COR-L47 (cell line): ENCODE measurements at places on chromosomes 11 and 22.
A peak's percentile ranks its signal among the peaks of the same experiment; 100 is the strongest.

DNA sequence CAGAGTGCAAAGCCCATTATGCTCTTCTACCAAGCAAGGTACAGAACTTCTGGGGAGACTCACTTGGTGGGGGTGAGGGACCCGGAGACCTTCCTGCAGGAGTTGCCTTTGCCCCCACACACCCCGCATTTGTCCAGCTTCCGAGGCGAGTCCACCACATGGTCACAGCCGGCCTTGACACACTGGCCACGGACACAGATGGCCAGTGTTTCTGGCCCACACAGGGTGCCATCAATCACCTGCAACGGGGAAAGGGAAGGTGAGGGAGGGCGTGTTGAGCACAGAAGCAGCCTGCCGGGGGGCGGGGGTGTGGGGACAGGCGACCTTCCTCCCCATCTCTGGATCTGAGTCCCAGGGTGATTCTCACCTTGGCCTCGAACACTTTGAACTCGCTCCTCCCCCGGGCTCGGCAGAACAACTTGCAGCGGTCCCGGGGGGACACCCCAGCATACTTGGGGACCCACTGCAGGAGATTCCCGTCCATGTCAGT is 20.0 kb downstream of the ADAMTS8 start:
- no peak for DNase-seq

DNA sequence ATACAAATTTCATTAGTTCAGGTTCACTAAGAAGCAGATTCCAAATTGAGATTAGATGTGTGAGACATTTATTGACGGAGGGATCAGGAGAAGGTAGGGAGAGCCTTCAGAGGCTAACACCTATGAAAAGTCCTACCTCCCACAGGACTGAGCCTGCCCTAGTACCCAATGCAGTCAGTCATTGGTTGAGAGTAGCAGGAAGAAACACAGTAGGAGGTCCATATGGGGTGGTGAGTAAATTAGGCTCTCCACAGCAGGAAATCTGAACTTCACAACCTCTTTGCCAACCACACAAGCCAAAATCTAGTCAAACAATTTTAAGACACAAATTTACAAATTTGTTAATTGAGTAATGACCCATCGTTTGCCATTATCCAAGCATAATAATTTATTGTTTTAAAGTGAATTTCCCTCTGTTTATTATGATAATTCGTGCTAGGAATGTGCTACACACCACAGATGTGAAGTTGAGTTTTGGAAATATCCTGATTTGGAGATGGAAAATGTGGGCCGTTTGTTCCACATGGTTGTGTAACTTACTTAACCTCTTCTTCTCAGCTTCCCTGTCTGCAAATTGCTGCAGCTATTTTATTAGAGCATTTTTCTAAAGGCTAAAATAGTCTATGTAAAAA is 542.1 kb downstream of the ETS1 start:
- DNase-seq = no peak

- DNase-seq = no peak
These were observed 35.2 kb downstream of the PPP2R1B start for GRCh38 chr11:111730871-111731591.

GRCh38 chr22:50522208-50522805 is 3.1 kb downstream of the SCO2 start:
- DNase-seq = no peak

- no peak for DNase-seq
These were observed 29.3 kb upstream of the TCF20 start for GRCh38 chr22:42299586-42300258.

GRCh38 chr22:35781898-35782297 is 64.2 kb downstream of the APOL5 start:
- DNase-seq = no peak

DNA sequence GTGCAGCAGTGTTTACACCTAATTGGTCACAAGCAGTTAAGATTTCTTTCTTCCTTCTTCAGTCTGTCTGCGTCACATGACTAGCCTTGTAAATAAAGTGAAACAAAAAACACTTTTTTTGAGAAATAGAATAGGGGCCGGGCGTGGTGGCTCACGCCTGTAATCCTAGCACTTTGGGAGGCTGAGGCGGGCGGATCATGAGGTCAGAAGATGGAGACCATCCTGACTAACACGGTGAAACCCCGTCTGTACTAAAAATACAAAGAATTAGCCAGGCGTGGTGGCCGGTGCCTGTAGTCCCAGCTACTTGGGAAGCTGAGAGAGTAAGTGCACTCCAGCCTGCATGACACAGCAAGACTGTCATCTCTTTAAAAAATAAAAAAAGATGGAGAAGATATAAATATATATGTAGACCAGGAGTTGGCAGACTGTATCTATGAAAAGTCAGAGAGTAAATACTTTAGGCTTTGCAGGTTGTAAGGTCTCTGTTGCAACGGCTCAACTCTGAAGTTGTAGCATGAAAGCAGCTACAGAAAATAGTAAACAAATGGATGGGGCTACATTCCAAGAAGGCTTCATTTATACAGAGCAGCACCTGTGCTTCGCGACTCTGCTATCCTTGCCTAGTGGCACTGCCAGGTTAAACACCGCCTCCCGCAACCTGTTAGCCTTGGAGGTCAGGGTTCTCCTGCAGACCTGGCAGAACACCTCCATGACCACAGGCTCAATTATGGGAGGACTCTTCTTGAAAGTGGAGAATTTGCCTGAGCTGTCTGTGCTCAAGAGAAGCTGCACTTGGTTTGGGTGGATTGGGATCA is 55.9 kb downstream of the PPP6R2 start:
- peak; percentile 26 for DNase-seq

GRCh38 chr22:36828815-36829214 is 12.0 kb upstream of the PVALB start:
- DNase-seq = no peak

- DNase-seq = no peak
These were observed 8.6 kb upstream of the GTSE1 start for GRCh38 chr22:46287873-46288751.

DNA sequence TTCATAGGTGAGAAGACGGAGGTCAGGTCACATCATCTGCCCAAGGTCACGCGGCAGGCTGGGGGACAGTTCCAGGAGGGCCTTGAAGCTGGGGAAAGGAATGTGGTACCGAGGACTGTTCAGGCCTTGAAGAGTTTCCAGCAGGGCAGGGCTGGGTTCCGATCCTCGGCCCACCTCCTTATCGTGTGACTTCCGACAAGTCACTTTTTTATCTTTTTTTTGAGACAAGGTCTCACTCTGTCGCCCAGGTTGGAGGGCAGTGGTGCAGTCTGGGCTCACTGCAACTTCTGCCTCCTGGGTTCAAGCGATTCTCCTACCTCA is 623 bp downstream of the NDUFS8 start:
- no peak for DNase-seq

DNA sequence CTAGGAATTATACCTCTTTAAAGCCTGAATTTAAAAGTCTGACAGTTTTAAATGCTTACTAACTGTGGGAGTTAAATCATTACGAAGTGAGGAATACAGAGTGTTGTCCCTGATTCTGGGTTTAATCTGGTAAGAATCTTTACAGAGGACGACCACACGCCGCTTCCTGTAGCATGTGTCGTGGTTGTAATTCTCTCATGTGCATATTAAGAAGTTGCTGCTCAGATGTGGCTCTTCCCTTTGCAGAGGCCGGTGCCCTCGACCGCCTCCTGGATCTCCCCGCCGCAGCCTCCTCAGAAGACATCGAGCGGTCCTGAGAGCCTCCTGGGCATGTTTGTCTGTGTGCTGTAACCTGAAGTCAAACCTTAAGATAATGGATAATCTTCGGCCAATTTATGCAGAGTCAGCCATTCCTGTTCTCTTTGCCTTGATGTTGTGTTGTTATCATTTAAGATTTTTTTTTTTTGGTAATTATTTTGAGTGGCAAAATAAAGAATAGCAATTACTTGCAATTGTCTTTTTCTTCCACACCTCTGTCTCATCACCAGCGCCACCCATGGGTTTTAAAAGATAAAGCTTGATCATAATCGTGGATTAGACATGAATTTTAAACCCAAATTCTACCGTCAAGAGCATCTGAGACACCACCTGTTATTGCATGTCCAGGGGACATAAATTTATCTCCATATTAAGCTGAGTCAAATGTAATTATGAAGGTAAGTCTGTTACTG is 6.5 kb downstream of the GAL start:
- DNase-seq = no peak

- DNase-seq = no peak
These were observed 3.3 kb downstream of the PRR33 start for GRCh38 chr11:1888347-1888753.

GRCh38 chr11:2095542-2095941 is 43.6 kb downstream of the IGF2 start:
- no peak for DNase-seq

- DNase-seq = no peak
These were observed 9.3 kb downstream of the HINFP start for GRCh38 chr11:119130662-119131061.

- DNase-seq = no peak
These were observed 91.6 kb downstream of the FAR1 start for GRCh38 chr11:13760115-13760514.

DNA sequence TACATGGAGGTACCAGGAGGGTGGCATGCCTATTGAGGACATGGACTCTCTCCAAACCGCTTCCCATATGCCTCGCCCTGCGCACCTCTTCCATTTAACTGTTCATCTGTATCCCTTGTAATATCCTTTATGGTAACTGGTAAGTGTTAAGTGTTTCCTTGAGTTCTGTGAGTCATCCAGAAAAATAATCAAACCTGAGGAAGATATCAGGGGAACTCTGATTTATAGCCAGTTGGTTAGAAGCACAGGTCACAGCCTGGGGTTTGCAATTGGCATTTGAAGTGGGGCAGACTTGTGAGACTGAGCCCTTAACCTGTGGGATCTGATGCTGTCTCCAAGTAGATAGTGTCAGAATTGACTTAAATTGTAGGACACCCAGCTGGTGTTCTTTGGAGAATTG is 27.6 kb upstream of the CAT start:
- no peak for DNase-seq

- DNase-seq = no peak
These were observed 173.6 kb upstream of the CCDC90B start for GRCh38 chr11:83459798-83460197.

GRCh38 chr11:11416917-11417316 is 63.9 kb upstream of the CSNK2A3 start:
- no peak for DNase-seq

GRCh38 chr11:114288136-114288535 is 8.1 kb upstream of the NNMT start:
- DNase-seq = no peak

GRCh38 chr11:33884601-33885000 is 7.3 kb downstream of the LMO2 start:
- no peak for DNase-seq

- no peak for DNase-seq
These were observed 32.4 kb upstream of the MYH9 start for GRCh38 chr22:36419912-36420882.

DNA sequence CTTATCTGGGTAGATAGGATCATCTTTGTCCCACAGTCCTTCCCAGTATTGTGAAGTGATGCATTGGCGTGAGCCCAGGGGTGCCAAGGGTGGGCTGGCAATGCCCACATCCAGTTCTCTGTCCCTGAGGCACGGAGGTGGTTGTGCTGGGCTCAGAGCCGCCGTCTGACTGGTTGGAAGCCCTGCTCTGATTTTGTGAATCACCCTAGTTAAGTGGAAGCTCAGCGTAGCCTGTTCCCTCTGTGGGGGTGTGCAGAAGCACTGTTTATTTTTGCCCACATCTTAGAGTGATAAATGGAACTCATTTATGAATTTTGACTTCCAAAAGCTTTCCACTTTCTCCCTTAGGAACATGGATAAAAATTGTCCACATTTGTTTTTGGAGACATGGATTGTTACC is 13.6 kb downstream of the BCR start:
- no peak for DNase-seq

DNA sequence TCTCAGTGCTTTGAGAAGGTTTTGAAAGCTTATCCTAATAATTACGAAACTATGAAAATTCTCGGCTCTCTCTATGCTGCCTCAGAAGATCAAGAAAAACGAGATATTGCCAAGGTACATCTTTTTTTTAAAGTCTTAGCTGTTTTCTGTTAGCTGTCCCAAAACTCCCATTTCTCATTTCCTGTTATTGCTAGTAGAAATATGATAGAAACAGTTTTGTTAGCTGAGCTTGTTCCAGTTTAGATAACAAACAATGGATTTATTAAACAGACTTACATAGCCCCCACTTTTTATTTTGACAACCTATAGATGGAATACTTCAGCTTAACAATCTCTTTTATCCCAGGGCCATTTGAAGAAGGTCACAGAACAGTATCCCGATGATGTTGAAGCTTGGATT is 12.7 kb downstream of the CTR9 start:
- DNase-seq = no peak

GRCh38 chr11:102791271-102792036 is 6.5 kb downstream of the MMP1 start:
- no peak for DNase-seq

- no peak for DNase-seq
These were observed 99.3 kb downstream of the CWC15 start for GRCh38 chr11:94873916-94874540.

GRCh38 chr11:134679592-134679991 is 267.6 kb upstream of the B3GAT1 start:
- no peak for DNase-seq

- no peak for DNase-seq
These were observed 47.5 kb upstream of the GRAMD1B start for GRCh38 chr11:123382555-123383074.

GRCh38 chr11:134792044-134792443 is 380.0 kb upstream of the B3GAT1 start:
- no peak for DNase-seq

DNA sequence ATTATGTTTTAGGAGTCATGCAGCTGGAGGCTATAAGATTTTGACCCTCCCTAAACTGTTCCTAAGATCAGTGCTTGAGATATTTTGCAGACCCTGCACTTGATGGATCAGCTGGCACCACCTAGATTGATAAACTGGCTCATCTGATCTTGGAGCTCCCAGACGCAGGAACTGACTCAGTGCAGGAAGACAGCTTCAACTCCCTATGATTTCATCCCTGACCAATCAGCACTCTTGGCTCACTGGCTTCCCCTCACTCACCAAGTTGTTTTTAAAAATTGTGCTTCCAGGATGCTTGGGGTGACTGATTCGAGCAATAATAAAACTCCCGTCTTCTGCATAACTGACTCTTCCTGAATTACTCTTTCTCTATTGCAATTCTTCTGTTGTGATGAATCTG is 637.5 kb upstream of the FAT3 start:
- no peak for DNase-seq

- no peak for DNase-seq
These were observed 16.5 kb downstream of the ARRB1 start for GRCh38 chr11:75334976-75335375.

- DNase-seq = peak; percentile 63
These were observed 44.7 kb downstream of the CCDC90B start for GRCh38 chr11:83241291-83241946.
